Activated naive CD4-positive, alpha-beta T cell treated with anti-CD3 and anti-CD28 coated beads, Interleukin-2, amount 50 U/mL, for 72 hours (primary cell): ENCODE measurements at places on chromosomes 1 and 21. TPM values are rescaled to one million over a fixed set of nuclear protein-coding genes. Genes with fewer than 3 reads are reported as not detected.

Gene CD48
- total RNA-seq: 236 TPM

Gene C1orf141
- total RNA-seq: not detected

Gene KLHDC9
- 2.2 TPM for total RNA-seq

Gene BCAN
- not detected for total RNA-seq

Gene FMO3
- total RNA-seq: not detected

Gene IQCC
- 7.2 TPM for total RNA-seq

Gene SLC1A7
- total RNA-seq: not detected

Gene PTGFR
- not detected for total RNA-seq

Gene CNST
- total RNA-seq: 27.2 TPM

Gene WNT2B
- 0.16 TPM for total RNA-seq

GRCh38 chr1:29381426-29381825 lies 145.1 kb downstream of the PTPRU start:
- DNase-seq: no peak

GRCh38 chr21:45207839-45208626 lies 79.7 kb downstream of the POFUT2 start:
- DNase-seq: no peak

DNA sequence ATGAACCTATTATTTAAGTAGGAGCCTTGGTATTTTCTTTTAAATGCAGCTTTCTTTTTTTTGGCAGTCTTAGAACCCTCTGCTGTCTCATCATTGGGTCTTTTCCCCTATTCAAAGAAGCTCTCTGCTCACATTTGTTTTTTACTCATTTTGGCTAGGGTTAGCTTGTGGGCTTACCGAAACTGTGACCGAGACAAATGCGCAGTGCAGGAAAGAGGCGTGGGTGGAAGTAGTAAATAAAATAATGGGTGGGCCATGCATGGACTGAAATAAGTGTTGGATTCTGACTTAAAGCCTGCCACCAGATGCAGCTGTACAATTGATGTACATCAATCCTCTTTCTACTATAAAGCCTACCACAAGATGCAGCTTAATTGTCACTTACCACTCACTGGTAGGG lies 14.7 kb downstream of the XPR1 start:
- DNase-seq: no peak

DNA sequence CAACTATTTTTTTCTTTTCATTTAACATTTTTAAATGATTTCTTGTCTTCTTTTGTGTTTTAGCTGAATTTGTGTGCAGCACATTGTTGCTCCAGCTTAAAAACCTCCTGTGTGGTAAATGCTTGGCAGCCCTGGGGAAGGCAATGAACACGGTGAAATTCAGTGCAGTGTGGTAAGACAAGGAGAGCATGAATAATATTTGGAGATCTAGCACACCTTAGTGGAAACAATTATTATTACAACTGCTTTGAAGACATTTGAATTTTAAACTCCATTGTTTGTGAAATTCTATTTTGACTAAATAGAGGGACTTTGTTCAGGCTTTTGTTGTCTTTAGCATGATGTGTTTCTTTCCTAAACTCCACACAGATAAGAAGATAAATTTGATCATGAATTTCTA lies 242.6 kb upstream of the CXADR start:
- no peak for DNase-seq

GRCh38 chr1:91171898-91172297 lies 150.1 kb upstream of the ZNF644 start:
- DNase-seq: no peak

DNA sequence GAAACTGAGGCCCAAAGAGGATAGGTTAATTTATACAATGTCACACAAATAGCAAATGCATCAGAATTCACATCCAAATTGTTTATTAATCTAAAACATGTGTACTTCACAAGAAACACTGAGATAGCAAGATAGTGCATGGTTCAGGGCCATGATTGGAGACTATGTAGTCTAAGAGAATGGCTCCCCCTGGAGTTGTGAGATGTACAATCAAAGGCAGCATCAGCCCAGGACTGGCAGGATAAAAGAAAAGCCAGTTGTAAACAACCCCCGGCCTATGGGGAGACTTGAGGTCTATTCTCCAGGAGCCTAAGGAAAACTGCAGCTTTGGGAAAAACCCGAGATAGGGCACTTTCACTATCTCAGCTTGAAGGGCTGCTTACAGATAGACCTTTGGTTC lies 511.0 kb downstream of the OMA1 start:
- no peak for DNase-seq

DNA sequence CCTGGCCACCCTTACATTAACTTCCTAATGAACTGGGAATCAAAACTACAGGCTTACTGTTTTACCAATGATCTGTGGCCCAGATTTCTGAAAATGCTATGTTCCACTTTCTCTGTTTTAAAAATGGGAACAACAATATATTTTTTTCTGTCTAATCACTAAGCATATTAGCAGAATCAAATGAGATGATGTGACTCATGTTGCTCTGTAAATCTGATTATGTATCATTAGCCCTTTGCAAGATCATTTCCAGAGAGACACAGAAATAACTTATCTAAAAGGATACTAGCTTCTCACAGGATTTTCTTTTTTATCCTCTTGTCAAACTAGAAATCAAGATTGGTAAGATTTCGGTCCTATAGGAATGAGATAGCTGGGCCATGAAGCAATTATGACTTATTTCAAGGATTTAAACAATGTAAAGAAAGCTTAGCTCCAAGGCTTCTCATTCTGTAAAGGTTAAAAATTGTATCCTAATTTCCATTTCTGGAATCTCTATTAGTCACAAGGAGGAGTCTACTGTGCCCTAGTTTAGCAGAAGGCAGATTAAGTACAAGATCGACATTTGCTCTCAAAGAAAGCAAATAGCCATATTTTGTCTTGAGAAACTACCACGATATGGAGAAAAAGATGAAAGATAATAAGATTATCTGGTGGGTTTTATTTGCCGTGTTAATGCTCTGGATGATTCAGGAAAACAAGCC lies 32.4 kb upstream of the CAMSAP2 start:
- DNase-seq: no peak

DNA sequence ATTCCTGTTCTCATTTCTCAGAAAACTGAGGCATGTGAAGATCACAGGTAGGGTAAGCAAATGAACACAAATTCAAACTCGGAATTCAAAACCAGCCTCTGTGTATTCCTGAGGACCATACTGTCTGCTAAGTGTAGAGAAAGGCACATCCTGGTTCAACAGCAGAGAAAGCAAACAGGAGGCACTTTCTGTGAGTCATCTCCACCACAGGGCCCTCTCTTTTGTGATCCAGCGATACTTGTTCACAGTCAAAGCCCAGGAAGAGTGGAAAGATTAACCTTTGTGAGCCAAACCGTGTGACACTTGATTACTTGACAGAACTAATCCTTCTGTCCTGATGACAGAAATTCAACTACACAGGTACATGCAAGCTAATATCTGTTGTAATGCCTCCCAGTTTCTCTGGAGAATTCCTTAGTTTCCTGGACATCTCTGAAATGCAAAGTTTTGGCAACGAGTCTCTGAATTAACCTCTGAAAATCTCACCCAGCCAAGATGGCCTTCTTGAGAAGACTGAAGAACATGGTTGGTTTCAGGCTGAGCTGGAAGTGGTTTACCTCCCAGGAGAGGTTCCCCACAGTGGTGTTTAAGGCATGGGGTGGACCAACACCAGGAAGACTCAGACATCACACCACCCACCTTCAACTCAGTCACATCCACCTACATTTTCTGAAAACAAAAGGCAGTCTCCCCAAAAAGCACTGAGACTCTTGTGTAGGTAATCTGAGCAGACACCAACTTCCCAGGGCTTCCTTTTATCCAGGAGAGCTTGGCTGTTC lies 98.2 kb upstream of the ERG start:
- DNase-seq: no peak

DNA sequence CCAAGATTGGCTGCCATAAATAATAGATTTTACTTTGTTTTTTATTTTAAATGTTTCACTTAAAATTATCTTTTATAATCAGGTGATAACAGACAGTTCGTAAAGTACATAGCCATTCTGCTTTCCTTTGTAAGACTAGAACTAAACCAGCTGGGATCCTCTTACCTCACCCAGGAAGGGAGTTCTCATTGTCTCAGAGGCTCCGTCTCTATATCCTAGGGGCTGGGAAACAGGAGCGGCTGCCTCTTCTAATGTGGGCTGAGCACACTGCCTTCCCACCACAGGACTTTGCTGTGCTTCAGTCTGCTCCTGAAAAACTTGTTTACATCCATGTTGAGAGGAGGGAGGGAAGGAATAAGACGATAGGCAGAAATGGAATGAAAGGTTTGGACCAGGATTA lies 45.6 kb upstream of the PGD start:
- DNase-seq: no peak

DNA sequence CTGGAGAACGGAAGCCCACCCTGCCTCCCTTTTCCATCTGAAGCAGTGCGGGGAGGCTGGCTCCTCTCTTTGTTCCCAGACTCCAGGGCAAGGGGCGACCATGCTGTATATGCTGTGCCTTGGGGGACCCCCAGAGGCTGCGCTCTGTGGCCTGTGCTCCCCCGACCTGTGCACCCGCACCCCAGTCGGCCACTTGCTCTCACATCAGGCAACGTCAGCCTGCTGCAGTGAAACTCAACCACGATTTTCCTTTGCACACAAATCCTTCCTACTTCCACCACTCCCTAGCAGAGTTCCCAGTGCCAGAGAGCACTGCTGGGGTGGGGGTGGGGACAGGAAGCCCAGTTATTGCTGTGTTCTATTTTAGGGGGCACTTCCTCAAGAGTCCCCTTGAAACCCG lies 52.5 kb downstream of the SIM2 start:
- DNase-seq: no peak

- no peak for DNase-seq
Observed at GRCh38 chr21:18468790-18469189, 65.2 kb upstream of the TMPRSS15 start.

- no peak for DNase-seq
Observed at GRCh38 chr1:83839566-83840173, 159.3 kb downstream of the TTLL7 start.

- no peak for DNase-seq
Observed at GRCh38 chr1:228925691-228926090, 190.4 kb downstream of the RHOU start.

- DNase-seq: no peak
Observed at GRCh38 chr1:184513966-184514365, 127.1 kb downstream of the C1orf21 start.

DNA sequence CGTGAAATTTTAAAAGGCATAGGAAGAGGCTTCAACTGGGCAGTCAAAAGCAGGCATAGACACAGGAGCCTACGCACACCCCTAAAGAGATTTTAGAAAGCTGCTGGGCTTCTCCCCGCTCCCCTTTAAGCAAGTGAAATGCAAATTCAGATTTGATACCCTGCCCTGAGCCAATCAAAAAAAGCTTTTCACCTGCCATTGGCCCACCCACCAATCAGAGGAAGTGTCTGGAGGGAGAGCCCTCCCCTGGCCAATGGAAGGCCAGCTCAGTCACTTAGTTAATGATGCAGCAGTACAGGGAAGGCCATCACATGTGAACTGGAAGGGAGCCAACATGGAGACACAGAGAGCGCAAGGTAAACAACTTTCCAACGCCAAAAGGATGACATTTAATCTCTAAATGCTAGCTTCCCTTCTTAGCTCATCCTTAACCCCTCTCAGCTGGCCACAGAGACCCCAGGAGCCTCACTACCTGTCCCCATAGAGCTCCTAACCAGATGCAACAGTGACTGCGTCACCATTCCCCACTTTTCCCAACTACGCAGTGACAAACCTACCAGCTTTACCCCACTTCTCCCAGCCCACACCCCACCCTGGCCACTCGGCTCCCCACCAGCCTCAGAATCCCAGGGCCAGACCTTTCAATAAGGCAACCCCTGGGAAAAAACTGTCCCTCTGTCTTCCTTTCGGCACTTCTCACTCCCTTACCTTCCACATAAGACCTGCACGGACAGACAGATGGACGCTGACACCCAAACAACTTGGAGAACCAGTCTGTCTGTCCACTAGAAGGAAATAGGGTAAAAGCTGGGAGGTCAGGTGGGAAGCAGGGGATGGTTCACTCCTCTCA lies 71.0 kb downstream of the CD46 start:
- peak; percentile 66 for DNase-seq

DNA sequence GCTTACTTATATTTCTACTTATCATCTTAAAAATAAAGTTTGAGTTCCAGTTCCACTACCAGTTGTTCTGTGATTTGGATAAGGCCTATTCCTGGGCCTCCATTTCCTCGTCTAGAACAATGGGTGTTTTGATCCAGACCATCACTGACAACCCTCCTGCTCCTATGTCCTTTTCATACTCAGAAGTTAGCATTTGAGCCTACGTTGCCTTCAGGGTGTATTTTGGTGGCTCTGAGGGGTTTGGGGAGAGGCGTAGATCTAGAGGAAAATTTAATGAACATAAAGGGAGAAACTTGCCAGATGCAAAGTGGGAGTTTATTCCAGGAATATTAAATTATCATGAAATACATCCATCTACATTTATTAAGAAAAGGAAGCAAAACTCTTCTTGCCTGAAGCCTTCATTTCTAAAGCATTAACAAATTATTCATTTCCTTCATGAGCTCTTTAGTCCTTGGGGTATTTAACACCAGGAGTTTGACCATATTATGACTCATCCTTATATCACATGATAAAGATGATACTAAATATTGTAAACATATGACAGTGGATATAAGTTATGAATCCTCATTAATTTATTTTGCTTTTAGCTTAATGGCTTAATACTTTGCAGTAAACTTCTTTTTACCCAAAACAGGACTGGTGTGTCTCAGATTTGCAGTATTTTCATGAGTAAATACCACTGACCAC lies 47.2 kb upstream of the SYT14 start:
- no peak for DNase-seq

GRCh38 chr21:42261829-42262200 lies 42.9 kb downstream of the ABCG1 start:
- no peak for DNase-seq

GRCh38 chr21:26599261-26599660 lies 26.2 kb upstream of the CYYR1 start:
- no peak for DNase-seq

DNA sequence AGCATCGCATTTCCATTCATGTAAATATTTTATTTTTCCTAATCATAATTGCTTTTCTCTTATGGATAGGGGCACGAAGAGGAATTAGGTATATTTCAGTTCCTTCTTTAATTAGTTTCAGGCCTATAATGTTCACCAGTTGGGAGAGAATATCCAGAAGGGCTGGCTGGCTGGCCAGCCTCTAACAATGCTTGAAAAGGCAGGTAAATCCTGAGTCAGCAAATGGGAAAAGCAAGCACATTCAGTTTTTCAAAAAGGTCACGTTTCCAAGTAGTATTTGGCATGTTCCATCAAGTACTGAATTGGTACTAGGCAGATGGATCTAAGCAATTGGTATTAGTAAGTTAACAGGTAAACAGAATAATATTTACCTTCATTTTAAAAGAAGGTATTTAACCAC lies 8.0 kb downstream of the RAB29 start:
- no peak for DNase-seq

- peak; percentile 57 for DNase-seq
Observed at GRCh38 chr1:58815069-58815685, 31.3 kb upstream of the JUN start.

GRCh38 chr1:5448486-5448885 lies 543.7 kb downstream of the NPHP4 start:
- no peak for DNase-seq
